ENCODE measurements at places on chromosomes 13 and 19.

DNA sequence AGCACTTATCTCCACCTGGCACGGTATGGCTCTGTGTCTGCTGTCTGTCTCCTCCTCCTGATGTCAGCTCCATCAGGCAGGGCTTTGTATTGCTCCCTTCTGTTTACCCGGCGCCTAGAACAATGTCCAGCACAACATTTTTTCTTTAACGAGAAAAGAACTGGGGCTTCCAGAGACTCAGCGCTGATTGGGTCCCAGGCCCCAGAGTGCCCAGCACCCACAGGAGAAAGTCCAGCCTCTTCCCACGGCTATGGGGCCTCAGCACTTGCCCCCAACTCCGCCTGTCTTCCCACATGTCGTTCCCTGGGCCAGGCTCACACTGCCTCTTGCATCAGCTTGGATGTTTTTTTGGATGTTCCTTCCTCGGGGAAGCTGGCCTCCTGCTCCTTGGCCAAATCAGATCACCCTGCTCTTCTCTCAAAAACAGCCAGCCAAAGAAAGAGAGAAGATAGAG is 6.9 kb downstream of the MYPOP start:
- DNase-seq, result no peak

DNA sequence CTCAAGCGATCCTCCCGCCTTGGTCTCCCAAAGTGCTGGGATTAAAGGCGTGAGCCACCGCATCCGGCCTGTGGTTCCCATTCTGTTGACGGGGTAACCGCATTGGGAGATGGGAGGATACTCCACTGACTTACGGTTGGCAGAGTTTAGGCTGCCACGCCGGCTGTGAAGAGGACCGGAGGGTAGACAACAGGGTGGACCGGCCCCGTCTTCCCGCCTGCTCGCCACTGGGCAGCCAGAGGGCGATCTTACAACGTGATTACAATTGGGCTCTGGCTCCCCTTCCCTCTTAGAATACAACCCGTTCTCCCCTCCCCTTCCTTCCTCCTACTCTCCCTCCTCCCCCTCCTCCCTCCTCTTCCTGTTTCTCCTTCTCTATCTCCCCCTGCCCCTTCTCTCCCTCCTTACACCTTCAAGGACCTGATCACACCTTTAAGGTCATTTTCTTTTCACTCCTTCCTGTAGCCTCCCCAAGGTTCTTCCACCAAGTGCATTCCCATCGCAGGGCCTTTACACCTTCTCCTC is 957 bp upstream of the CCDC194 start:
- DNase-seq, result no peak

DNA sequence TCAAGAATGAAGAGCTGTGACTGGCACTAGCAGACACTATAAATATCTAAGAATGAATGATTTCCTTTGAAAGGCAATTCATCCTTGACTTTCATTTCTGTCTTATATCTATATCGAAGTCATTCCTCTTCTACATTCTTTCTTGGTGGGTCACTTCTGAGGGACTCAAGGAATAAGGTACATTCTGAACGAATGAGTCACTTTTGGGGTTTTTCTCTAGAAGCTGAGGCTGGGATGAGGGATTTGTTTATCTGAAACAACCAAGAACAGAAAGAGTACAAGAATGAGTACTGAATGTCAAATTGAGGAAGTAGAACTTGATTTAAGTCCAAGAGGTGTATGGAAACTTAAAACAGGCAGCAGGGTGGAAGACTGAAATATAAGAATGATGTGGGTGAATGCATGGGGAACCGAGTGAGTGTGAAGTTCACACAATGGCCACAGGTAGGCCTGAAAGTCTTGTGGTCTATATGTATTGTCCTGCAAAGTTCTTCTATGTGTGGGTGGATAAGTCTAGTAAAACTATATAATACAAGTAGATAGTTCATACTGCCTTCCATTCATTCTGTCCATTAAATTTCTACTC is 343.9 kb downstream of the OXGR1 start:
- no peak for DNase-seq

GRCh38 chr13:100434010-100434763 is 154.4 kb downstream of the GGACT start:
- DNase-seq, result no peak

DNA sequence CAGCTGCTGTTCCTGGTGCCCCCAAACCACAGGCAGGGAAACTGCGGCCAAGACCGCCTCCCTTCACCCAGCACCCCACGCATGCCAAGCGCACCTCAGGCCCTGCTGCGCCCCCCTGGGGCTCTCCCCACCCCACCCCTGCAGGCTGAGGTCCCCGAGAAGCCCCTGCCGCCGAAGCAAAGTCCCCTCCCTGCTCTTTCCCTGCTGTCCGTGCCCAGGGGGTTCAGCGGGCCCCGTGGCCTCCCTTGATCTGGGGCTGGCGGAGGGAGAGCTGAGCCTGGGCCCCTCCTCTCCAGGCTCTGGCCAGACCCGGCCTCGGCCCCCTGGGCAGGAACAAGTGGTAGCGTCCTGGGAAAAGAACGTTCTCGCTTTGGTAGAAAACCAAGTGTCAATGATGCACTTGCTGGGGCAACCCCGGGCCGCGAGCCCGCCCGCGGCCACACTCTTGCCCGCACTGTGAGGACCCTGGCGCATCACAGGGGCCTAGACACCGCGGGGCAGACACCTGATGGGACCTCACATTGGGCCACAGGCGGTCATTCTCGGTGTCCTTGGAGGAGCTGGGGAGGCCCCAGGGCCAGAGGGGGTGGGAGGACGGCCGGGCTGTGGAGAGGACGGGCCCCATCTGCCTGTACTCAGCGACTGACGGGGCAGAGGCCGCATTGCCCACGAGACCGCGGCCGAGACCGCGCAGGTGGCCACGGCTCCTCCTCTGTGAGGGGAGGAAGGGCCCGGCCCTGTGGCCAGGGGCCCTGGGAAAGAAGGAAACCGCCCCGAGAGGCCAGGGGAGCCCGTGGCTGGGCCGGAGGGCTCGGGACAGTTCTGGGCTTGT is 29.0 kb downstream of the GPX4 start:
- no peak for DNase-seq

DNA sequence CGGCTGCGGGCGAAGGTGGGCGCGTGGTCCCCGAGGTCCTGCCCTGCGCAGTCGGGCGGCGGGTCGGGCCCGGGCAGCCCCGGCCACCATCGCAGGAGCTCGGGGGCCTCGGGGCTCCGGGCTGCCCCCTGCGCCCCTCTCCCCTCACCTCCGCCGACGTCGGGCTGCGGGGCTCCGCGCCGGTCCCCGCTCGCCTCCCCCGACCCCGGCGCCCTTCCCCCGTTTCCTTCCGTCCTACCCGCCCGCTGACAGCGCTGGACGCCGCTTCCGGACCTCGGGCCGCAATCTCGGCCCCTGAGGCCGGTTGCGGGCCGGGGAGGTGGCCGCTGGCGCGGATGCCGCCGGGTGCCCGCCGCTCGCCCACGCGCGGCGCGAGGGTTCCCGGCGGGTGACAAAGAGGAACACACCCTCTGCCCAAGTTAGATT is 720 bp downstream of the FARP1 start:
- no peak for DNase-seq

DNA sequence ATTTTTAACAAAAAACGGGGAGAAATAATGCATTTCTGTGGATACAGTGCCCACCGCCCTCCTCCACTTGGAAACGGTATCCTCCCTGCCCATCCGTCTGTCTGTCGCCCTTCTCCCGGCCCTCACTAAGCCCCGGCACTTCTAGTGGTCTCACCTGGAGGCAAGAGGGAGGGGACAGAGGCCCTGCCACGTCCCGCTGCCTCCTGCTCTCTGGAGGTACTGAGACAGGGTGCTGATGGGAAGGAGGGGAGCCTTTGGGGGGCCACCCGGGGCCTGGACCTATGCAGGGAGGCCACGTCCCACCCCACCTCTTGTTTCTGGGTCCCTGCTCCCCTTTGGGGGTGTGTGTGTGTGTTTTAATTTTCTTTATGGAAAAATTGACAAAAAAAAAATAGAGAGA is 3.0 kb upstream of the HAMP start:
- no peak for DNase-seq

- no peak for DNase-seq
These were observed 418.2 kb downstream of the DCT start for GRCh38 chr13:94061301-94061700.

GRCh38 chr19:16205205-16206045 is 7.7 kb downstream of the AP1M1 start:
- DNase-seq, result no peak

- DNase-seq, result no peak
These were observed 6.9 kb downstream of the SUGP2 start for GRCh38 chr19:19026299-19026971.

GRCh38 chr13:78786459-78786858 is 127.5 kb upstream of the OBI1 start:
- DNase-seq, result no peak

GRCh38 chr19:33771384-33772101 is 25.1 kb upstream of the KCTD15 start:
- DNase-seq, result peak; percentile 19

DNA sequence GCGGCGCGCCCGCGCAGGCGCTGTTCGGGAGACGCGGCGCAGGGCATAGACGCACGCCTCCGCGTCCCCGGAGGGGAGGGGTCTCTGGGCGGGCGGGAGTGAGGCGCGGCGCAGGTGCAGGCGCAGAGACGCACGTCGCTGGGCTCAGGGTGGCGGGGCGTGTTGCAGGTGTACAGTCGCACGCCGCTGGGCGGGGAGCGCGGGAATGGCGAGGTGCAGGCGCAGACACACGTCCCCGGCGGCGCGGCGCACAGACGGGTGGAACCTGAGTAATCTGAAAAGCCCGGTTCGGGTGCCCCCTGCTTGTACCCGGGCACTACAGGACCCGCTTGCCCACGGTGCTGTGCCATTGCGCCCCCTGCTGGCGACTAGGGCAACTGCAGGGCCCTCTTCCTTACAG is 44.7 kb downstream of the PLPP2 start:
- DNase-seq, result no peak

DNA sequence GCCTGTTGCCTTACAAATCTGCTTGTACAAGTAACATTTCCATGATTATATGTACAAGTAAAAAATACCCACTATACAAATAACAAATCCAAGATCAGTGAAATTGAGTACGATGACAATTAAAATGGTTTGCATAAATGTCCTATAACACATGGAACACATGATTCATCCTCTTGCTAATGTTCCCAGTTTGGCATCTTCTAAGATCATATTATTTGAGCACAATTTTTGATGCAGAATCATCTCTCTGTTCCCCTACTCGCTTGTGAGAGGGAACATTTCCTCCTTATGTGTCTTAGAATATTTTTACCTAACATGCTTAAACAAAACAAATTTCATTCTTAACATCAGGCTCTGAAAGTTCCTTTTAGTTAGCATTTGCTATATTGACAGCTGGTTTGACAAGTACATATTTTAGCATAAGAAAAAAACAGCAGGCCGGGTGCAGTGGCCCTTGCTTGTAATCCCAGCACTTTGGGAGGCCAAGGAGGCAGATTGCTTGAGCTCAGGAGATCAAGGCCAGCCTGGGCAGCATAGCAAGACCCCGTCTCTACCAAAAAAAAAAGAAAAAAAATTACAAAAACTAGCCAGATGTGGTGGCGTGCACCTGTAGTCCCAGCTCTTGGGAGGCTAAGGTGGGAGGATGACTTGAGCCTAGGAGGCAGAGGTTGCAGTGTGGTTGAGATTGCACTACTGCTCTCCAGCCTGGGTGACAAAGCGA is 14.2 kb downstream of the ZNF331 start:
- no peak for DNase-seq

DNA sequence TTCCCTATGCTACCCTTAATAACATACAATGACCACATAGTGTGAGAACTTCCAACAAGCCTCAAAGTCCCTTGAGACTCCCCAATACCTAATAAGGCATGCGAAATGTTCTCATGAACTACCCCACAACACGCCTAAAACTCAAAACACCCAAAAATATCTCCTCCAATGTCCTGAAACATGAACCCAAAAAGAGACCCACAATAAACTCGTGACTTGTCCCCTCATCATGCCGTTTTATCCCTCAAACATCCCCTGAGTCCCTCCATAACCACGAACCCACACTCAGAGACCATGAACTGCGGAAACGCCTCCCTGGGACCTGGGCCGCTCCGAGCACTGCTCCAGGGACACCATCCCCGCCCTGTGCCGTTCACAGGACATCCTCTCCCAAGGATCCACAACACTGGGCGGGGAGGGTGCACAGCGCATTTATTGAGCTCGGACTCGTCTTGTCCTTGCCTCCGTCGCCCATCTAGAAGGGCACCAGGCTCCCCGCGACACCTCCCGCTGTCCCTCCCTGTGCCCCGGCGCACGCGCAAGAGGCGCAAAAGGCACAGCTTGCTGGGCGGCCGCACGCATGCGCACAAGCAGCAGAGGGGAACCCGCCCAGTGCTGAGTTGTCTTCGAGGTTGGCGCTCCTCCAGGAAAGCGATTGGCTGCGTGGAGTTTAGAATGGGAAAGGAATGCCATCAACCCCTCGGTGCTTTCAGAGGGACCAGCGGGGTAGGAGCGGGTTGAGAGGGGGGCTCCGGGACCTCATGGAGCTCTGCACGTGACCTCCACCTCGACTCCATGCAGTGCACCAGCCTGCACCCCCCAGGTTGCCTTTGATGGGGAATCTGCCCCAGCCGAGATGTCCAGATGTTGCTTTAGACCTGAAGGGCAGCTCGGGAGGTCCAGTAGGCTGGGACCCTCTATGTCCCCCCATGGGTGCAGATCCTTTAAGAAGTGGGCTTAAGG is 8.8 kb downstream of the FXYD3 start:
- peak; percentile 79 for DNase-seq

GRCh38 chr13:35824395-35824794 is 306.8 kb downstream of the DCLK1 start:
- no peak for DNase-seq

DNA sequence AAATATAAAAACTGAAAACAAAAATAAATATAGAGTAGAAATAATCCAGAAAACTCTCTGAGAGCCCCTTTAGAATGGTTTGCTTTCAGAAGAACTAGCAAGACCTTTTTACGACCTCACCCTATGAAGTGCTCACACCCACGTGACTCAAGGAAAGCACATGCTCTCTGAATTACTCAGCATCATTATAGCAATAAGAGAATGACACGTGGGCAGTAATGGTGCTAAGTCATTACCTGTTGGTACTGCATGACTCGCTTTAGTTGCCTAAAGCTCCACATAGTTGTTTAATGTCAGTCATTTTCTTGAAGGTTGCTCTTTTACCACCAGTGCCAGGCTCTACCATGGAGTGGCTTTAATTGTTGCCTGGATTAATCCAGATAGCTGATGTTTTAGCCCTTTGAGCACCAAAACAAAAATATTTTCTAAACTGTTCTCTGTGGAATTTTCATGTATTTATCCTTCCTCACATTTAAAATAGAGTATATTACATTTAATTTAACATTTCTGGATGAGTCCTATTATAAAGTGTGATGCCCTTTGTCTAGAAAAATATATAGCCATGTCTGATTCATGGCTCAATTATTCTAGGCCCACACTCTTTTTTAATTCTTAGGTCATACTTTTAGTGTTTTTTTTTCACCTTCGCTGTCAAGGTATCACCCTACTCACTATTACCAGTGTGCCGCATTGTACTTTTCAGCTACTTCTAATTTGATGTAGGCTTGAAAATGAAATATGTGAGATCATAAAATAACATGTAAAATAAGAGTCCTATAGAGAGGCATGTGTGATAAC is 56.8 kb downstream of the THSD1 start:
- no peak for DNase-seq

Measured in stimulated activated CD4-positive, alpha-beta T cell treated with anti-CD3 and anti-CD28 coated beads, TNF-alpha, amount 100 ng/mL, for 1 hour (primary cell).